ENCODE measurements at places on chromosomes 5 and 9.
A peak's percentile ranks its signal among the peaks of the same experiment; 100 is the strongest.

DNA sequence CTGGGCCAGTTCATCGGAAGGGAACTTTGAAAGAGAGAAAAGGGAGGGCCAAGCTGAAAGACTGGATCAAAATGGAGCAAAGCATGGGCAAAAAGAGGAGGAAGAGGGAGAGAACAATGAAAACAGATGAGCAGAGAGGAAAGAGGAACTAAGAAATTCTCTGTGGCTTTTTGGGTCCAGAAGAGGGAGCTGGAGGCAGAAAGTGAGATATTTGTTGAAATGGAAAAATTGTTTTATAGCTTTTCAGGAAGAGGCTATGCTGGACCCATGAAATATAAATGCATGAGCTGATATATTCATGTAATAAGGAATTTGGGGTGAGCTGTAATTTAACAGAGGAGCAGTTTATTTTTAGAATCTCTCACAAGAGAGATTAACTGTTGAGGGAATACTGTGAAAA, 457.3 kb downstream of the DMAC1 start:
- no peak for DNase-seq

GRCh38 chr5:126681970-126682369, 81.2 kb downstream of the PHAX start:
- DNase-seq = no peak

GRCh38 chr9:137294681-137295237, 7.3 kb downstream of the NRARP start:
- DNase-seq = no peak

GRCh38 chr9:94672811-94673487, 33.6 kb upstream of the FBP1 start:
- no peak for DNase-seq

DNA sequence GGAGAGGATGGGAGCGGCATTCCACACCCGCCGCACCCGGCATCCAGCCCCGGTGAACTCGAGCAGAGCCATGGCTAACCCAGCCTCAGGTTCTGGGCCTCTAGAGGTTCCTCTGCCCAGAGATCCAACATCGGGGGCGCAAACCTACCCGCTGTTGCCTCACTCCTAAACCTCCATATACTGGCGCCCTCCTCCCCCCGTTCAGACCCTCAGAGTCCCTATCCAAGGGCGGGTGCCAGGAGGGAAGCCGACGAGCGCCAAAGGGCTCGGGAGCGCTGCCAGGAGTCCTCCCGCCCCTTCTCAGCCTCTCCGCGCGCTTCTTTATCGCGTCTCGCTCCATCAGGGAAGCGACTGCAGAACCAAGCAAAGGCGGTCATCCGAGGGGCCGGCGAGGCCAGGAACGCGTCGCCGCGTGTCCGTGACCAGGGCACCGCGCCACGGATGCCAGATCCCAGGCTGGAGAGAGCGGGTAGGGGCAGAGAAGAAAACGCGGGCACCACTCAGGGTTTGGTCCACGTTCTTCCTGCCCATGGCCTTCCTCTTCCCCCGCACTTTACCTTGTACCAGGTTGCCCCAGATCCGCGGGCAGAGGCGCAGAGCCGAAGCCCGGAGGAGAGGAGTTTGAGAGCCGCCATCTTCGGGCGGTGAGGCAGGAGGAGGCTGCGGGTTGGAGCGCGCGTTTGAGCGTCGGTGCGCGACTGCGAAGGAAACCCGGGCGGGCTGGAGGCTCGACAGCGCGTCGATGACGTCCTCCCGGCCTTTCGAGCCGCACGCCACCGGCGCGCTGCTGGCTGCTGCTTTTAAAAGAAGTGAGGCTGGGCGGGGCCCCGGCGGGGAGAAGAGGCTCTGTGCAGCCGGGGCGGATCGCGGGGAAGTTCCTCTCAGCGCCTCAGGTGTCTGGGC, at the start of gene OXCT1:
Gene OXCT1, minus strand, starts transcription at position 702 of the 903 bp plus-strand sequence. Its CDS starts 67 bp downstream, at position 635.
- peak; percentile 92 for DNase-seq

DNA sequence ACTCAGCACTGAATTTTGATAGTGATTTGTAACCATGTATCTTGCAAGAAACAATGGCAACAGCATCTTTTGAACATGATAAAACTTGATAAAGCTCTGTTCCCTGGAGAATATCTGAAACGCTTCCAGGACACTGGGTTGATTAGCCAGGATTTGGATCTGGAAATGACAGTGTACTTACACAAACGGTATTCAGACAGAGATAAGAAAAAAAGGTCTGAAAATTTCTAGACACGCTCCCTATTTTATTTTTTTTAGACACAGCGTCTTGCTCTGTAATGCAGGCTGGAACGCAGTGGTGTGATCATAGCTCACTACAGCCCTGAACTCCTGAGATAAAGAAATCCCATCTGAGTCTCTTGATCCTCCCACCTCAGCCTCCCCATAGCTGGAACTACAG, 109.0 kb downstream of the GNAQ start:
- no peak for DNase-seq

- no peak for DNase-seq
Observed at GRCh38 chr9:37751186-37751585, 2.4 kb upstream of the TRMT10B start.

DNA sequence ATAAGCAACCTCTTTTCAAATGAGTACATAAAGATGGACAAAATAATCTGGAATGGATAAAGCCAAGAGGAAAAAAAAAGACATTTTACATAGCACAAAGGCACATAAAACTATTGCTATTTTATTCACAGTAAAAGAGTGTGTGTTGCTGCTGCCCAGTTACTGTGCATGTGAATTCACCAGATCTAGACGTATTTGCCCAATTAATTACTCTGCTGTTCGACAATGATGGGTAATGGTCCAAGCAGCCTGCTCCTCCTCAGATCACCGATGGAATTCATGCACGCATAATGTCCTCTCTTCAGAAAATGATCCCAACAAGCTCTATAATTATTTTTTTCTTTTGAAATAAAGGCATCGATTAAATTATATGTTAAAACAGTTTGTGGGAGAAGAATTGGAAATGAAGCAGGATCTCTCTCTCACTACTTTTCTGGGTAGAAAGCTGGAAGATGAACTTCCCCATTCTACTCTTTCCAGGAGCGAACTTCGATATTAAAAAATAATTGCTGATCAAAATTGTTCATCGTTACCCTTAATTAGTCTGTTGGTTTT, 357.4 kb upstream of the CCNH start:
- DNase-seq = no peak

All from posterior cingulate gyrus (tissue), 11 donors.